ENCODE measurements at places on chromosomes 3 and 15.
A peak's percentile ranks its signal among the peaks of the same experiment; 100 is the strongest.

- no peak for DNase-seq
Observed at GRCh38 chr3:153370680-153371079, 208.7 kb downstream of the RAP2B start.

- DNase-seq, result no peak
Observed at GRCh38 chr3:176872771-176873209, 324.5 kb downstream of the TBL1XR1 start.

GRCh38 chr3:139340784-139341183 lies 3.0 kb upstream of the MRPS22 start:
- no peak for DNase-seq

DNA sequence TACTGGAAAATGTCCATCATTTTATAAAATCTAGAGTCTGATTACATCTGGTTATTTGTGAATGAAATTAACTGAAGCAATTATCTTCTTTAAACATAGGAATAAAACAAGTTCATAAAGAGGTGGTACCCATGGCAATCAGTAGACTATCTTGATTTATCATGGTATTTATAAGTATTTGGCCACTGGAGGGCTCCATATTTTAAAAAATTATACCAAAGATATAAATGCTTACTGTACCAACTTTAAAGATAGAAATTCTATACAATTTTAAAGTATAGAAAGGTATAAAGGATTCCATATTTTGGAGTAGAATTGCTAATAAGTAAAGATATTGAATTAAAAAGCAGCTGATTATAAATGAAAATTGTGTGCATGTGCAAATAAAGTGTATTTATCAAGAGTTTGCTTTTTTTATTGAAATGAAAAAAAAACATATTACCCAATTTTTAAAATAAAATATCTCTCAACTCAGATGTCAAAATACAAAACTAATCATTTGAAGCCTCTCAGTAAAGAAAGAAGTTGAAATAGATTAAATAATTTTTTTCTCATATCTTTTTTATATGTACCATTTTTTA lies 105.3 kb downstream of the BBX start:
- no peak for DNase-seq

DNA sequence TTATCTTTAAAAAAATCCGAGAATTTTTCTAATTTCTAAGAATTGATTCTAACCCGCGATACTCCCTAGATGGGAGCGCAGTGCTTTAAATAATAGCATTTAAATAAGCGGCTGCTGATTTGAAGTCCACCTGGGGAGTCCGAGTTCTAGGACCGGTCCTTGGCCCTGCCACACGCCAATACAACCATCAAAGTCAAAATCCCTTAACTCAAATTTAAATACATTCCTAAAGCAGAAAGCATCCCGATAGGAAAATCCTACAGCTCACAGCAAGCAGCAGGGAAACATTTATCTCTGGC lies 508 bp upstream of the ECT2 start:
- no peak for DNase-seq

DNA sequence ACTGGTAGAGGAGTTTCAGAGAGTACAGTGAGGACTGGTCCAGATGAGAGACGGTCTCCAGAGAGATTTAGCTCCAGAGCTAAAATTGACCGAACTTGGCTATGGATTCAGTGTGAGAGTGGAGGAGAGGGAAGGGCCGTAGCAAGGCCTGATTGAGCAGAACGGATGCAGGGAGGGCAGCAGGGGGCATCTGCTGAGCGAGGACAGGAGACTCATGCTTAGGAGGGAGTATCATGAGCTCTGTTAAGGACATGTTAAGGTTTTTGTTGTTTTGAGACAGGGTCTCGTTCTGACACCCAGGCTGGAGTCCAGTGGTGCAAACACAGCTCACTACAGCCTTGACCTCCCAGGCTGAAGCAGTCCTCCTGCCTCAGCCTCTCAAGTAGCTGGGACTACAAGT lies 7.7 kb upstream of the LMAN1L start:
- DNase-seq, result no peak

DNA sequence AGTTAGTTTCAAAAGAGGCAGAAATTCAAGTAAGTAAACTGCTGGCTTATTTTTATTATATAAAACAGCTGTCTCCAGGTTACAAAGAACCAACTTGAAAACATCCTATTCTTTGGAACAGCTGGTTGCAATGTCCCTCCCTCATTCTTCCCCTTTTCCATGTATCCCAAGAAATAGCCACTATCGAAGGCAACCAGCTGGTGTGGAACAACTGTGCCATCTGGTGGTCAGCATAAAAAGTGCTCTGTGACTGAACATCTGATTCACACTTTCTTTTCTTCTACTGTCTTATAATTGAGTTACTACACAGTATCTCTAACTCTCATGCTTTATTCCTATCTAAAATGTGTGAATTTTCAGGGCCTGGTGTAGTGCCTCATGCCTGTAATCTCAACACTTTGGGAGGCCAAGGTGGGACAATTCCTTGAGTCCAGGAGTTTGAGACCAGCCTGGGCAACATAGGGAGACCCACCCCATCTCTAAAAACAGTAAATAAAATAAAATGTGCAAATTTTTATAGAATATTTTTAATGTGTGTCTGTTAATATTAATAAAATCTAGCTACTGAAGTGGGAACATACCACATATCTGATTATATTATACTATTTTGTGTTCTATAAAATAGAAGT lies 9.6 kb downstream of the OSBPL11 start:
- no peak for DNase-seq

GRCh38 chr15:40264321-40265153 lies 18.3 kb downstream of the ANKRD63 start:
- DNase-seq, result no peak

- no peak for DNase-seq
Observed at GRCh38 chr3:53583161-53583690, 88.8 kb downstream of the CACNA1D start.

- peak; percentile 60 for DNase-seq
Observed at GRCh38 chr15:34583399-34584329, at the start of gene GOLGA8B. TSS of gene GOLGA8B (minus strand) at chr15:34583651. CDS start at chr15:34535912, 47,739 bp downstream.

GRCh38 chr3:31960793-31961431 lies 20.1 kb downstream of the OSBPL10 start:
- DNase-seq, result no peak
